H1 (cell line): ENCODE measurements at places on chromosomes 1 and 21. TPM values are rescaled to one million over a fixed set of nuclear protein-coding genes. Genes with fewer than 3 reads are reported as not detected.

Gene OPRD1
- total RNA-seq: 3.3 and 3.7 TPM in 2 replicates

Gene KRTAP10-2
- total RNA-seq: not detected in 2 replicates

DNA sequence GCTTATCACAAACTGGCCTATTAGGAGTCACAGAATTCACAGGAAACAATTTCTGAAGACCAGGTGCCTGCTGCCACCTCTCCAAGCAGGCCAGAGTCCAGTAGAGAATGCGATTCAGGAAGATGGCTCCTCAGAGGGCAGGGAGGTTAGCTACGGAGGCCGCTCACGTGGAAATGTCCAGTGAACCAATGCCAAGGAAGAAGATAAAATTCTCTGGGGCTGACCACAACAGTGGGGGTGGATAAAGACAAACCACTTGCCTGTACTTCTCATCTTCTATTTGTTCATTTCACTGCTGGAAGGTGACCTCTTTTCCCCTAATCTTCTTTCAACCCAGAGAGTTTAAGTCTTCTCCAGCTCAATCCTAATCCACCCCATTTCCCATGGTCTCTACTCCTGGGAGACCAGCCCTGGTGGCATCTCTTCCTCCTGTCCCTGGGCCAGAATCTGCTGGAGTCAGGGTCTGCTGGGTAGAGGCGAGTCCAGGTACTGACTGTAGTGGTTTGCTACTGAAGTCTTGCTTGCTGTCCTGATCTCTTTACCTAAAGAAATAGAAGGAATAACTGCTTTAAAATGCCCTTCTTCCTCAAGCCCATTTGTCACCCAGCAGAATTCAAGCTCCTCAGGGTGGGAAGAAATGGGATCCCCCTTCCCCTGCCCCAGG, 3.2 kb downstream of the PSRC1 start:
- DNase-seq: no peak

DNA sequence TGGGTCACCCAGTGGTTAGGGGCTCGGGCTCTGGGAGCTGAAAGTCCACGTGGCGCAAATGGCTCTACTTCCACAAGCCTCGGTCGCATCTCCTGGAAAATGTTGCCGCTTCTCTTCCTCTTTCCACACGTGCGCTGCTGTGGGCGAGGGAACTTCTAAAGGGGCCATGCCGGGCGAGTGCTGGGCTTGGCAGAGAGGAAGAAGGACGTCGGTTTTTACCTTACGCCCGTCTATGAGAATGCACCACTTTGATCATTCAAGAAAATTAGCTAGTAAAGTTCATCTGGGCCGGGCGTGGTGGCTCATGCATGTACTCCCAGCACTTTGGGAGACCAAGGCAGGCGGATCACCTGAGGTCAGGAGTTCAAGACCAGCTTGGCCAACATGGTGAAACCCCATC, 10.4 kb downstream of the SLC45A1 start:
- no peak for DNase-seq

DNA sequence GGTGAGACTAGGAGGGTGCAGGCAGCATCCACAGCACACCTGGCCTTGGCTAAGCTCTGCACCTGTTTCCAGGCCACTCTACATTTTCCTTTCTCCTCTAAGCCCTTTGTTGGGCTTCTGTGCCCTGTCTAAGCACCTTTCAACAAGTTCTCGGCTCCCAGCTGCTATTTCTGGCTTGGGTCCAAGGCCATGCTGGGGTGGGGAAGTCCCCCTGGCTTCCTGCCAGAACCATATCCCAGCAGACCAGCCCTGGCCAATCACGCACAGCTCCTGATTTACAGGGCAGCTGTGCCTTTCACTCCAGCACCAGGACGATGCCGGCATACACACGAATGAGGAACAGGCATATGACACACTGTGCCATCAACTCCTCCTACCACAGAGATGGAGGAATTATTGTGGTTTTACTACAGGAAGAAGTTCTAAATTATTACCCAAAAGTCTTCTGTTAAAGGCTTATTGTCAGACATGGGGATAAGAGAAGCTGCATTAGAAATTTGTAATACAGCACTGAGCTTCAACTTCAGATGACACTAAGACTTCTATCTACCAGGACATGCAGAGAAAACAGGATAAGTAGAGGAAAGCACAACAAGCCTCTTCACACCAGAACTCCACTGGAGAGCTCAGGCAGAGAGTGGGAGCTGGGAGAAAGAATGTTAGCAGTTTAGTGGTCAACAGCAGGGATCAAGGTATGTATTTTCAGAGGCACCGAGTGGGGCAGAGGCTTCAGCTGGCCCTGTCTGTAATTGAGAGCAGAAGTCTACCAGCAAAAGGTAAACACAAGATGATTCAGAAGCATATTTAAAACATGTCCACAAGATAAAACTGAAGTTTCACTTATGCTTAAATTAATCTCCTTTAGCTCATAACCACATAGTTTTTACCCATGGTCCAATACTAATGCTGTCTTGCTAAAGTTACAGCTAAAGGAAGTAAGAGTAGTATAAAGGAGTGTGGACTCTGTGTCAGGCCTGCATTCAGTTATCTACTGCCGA, 37.4 kb downstream of the TRIT1 start:
- DNase-seq: no peak

GRCh38 chr1:3139451-3139852, 70.4 kb downstream of the PRDM16 start:
- no peak for DNase-seq
